ENCODE measurements at places on chromosomes 1 and 21. TPM values are rescaled to one million over a fixed set of nuclear protein-coding genes. Genes with fewer than 3 reads are reported as not detected.

GRCh38 chr1:86987446-86987845 is 73.0 kb downstream of the HS2ST1 start:
- H3K36me3 ChIP-seq: no peaks in the 10 kb centered on the region
- no peak for DNase-seq
- H3K27ac ChIP-seq: no peak overlapping the region
- peaks cover 8% of the 10 kb centered on the region for H3K4me1 ChIP-seq
- no peaks in the 10 kb centered on the region for H3K27me3 ChIP-seq
- no peak overlapping the region for H3K4me3 ChIP-seq

DNA sequence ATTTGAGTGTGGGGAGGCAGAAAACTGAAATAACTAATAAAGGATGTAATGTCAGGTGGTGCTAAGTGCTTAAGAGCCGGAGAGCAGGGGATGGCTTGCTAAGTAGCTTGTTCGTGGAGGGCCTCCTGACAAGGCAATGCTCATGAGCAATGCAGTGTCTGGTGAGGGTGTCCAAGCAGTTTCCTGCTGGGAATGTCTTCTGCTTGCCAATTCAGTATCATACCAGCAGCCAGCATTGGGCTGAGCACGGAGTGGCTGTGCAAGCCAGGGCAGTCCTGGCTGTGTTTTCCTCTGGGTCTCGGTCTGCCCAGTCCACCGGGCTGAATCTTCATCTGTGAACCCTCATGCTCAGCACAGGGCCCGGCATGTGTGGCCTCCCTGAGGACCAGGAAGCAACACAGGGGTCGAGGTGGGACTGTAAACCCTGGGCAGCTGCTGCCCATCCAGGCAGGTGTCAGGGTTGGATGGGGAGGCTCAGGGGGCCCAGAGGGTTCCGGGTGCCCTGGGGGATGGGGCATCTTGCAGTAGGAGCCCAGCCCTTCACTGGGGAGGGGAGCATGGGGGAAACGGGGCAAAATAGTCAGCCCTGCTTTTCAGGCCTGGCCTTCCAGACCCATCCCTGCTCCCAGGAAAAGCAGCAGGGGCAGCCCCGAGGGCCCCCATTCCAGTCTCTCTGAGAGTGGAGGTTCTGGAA is 27.5 kb downstream of the EDN2 start:
- no peak overlapping the region for H3K27ac ChIP-seq
- H3K4me3 ChIP-seq: no peak overlapping the region
- no peaks in the 10 kb centered on the region for H3K27me3 ChIP-seq

DNA sequence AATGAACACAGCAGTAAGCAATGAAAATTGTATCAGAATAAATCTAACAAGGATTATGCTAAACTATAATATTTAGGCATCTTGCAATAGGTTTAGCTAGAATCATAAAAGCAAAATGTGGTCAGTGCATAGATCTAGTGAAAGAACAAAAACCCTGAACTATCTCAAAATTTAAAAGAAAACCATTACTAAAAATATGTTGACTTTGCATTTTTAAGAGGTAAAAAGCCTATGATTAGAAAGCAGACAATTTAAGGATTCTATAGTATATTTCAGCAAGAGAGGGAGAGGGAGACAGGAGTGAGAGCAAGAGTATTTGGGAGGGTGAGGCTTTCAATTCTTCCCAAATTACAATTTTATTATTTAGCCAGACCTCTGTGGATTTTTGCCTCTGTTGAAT is 219.4 kb downstream of the TTLL7 start:
- peaks cover 17% of the 10 kb centered on the region for H3K4me1 ChIP-seq
- no peak overlapping the region for H3K4me3 ChIP-seq
- no peak for DNase-seq
- H3K27ac ChIP-seq: no peak overlapping the region

DNA sequence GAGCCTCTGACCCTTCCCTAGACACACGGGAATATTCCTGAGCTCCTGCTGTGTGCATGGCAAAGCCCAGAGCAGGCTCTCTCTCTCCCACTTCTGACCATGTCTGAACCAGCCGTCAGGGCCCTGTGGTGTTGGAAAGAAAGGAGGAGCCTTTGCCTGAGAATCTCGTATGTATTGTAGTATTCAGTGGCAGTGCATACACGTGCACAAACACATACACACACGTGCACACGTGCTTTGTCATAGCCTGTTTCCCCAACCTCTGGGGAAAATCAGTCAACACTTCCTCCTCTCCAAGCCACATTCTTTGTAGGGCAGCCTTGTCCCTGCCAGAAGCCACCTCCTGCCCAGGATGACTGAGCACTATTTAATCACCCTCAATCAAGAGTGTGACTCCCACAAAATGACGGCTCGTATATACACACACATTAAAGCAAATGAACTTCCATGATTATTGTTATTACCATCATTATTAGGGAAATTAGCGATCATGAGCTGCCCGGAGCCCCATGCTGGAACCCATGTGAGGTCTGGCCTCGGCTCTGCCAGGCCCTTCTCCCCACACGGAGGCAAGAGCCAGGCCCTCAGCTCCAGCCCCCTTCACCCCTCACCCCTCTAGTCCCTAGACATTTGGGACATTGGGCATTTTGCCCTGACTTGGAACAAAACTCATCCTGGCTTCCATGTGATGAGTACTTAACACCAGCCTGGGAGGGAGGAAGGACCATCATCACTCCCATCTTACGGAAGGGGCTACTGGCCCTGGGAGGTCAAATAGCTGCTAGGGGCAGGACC is 331.9 kb downstream of the NPHP4 start:
- no peak for DNase-seq
- no peak overlapping the region for H3K27ac ChIP-seq
- no peak overlapping the region for H3K4me3 ChIP-seq

- no peak for DNase-seq
- H3K4me3 ChIP-seq: no peak overlapping the region
- no peak overlapping the region for H3K27ac ChIP-seq
- H3K27me3 ChIP-seq: no peaks in the 10 kb centered on the region
Observed at GRCh38 chr1:118340928-118341910, 156.2 kb upstream of the SPAG17 start.

GRCh38 chr1:226409392-226409791 is 1.5 kb upstream of the PARP1 start:
- no peak overlapping the region for H3K4me3 ChIP-seq
- H3K4me1 ChIP-seq: peaks cover 7% of the 10 kb centered on the region
- no peak overlapping the region for H3K27ac ChIP-seq
- H3K27me3 ChIP-seq: no peaks in the 10 kb centered on the region
- no peaks in the 10 kb centered on the region for H3K36me3 ChIP-seq

DNA sequence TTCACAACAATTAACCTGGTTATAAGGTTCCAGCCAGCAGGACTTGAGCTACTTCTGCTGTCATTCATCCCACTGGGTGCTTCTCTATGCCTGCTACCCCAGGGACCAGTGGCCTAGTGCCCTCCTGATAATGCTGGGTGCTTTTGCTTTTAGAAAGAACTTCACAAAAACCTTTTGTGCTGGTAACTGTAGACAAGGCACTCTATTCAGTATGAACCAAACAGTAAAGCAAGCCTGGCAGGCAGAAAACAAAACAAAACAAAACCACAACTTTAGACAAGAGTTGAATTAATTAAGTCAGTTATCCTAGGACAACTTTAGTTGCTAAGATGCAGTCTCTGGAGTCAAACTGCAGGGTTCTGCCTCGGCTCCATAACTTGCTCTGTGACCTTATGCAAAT is 61.9 kb upstream of the ADGRL2 start:
- DNase-seq: no peak
- H3K27me3 ChIP-seq: no peaks in the 10 kb centered on the region
- H3K4me1 ChIP-seq: no peaks in the 10 kb centered on the region

DNA sequence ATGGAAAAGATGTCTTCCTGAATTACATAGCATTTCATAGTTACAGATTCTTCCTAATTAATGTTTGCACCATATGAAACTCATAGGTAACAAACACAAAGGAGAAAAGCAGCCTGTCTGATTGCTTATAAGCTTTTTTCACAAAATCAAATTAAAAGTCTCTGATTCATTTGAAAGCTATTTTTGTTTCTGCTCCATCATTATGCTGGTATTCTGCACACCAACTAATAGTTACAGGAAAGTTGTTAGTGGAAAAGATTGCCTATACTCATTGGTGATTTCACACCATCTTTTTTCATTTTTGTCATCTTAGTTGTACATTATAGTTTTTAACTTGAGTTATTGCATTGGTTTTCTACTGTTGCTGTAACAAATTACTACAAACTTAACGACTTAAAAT is 70.0 kb downstream of the PRKAA2 start:
- peaks cover 5% of the 10 kb centered on the region for H3K36me3 ChIP-seq
- H3K4me3 ChIP-seq: no peak overlapping the region
- no peaks in the 10 kb centered on the region for H3K4me1 ChIP-seq
- DNase-seq: no peak

GRCh38 chr1:180143359-180143758 is 11.3 kb upstream of the QSOX1 start:
- no peak overlapping the region for H3K27ac ChIP-seq
- no peaks in the 10 kb centered on the region for H3K36me3 ChIP-seq
- no peak overlapping the region for H3K4me3 ChIP-seq
- no peak for DNase-seq
- H3K4me1 ChIP-seq: no peaks in the 10 kb centered on the region
- no peaks in the 10 kb centered on the region for H3K27me3 ChIP-seq

- no peak overlapping the region for H3K27ac ChIP-seq
- no peaks in the 10 kb centered on the region for H3K36me3 ChIP-seq
- no peaks in the 10 kb centered on the region for H3K4me1 ChIP-seq
- DNase-seq: no peak
- H3K4me3 ChIP-seq: no peak overlapping the region
Observed at GRCh38 chr1:3393987-3394920, 60.2 kb upstream of the ARHGEF16 start.

DNA sequence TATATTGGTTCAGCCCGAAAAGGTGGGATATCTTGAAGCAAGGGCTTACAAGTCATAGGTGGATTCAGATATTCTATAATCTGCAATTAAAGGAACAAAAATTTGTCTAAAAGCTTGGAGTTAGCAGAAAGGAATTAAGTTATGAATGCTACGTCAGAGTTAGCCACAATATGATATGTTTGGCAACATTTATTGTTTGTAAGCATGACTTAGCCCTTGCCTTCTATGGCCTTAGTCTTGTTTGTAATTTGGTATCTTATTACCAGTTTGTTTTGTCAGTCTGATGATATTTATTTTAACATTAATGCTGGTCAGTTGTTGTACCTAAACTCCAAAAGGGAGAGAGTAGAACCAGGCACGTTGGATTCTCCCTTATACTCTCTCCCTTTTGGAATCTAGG is 43.1 kb upstream of the SUCO start:
- DNase-seq: no peak
- H3K27ac ChIP-seq: no peak overlapping the region
- H3K4me1 ChIP-seq: no peaks in the 10 kb centered on the region
- H3K4me3 ChIP-seq: no peak overlapping the region
- no peaks in the 10 kb centered on the region for H3K36me3 ChIP-seq

GRCh38 chr1:31785947-31786290 is 21.8 kb upstream of the ADGRB2 start:
- H3K4me1 ChIP-seq: peaks cover 12% of the 10 kb centered on the region
- no peak overlapping the region for H3K27ac ChIP-seq
- H3K4me3 ChIP-seq: no peak overlapping the region
- no peak for DNase-seq

GRCh38 chr1:113935970-113936369 is 6.8 kb downstream of the HIPK1 start:
- H3K36me3 ChIP-seq: no peaks in the 10 kb centered on the region
- H3K4me1 ChIP-seq: peaks cover 43% of the 10 kb centered on the region
- no peak overlapping the region for H3K4me3 ChIP-seq

DNA sequence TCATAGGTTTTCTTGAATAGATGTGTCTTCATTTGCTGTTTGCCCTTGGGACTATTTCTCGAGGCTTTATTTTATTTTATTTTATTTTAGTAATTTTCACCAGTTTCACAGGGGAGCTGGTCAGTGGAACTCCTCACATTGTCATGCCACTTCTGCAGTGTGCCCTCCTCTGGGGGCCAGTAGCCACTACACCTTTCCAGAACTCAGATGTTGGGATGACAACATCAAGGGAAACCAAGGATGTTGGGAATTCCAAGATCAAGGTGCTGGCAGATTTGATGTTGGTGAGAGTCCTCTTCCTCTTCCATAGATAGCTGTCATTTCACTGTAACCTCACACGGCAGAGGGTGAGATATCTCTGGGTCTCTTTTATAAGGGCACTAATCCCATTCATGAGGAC is 35.5 kb downstream of the SLC26A9 start:
- no peak for DNase-seq
- no peak overlapping the region for H3K4me3 ChIP-seq
- H3K4me1 ChIP-seq: no peaks in the 10 kb centered on the region
- H3K27ac ChIP-seq: no peak overlapping the region

DNA sequence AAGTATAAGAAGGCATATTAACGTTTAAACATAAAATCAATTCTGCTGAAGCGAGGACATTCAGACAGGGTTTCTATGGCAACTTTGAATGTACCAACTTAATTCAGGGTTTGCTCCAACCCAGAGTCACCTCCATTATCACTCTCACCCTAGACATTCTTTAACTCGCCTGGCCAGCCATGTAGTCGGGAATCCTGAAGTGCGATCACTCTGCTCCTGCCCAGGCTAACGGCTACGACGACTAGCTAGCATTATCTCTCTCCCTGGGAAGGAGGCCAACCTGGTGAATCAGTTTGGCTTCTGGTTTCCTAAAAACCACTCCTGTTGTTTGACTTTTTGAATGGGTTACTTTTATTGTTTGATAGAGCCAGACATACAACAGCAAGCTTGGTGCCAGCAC is 38.9 kb upstream of the ZBTB18 start:
- no peaks in the 10 kb centered on the region for H3K4me1 ChIP-seq
- H3K27me3 ChIP-seq: no peaks in the 10 kb centered on the region
- no peaks in the 10 kb centered on the region for H3K36me3 ChIP-seq
- no peak for DNase-seq

- H3K36me3 ChIP-seq: no peaks in the 10 kb centered on the region
- DNase-seq: no peak
- H3K27ac ChIP-seq: no peak overlapping the region
Observed at GRCh38 chr1:108572182-108572581, 12.3 kb downstream of the EEIG2 start.

- H3K27me3 ChIP-seq: no peaks in the 10 kb centered on the region
- peaks cover 12% of the 10 kb centered on the region for H3K36me3 ChIP-seq
- H3K27ac ChIP-seq: no peak overlapping the region
- H3K4me3 ChIP-seq: no peak overlapping the region
- no peaks in the 10 kb centered on the region for H3K4me1 ChIP-seq
Observed at GRCh38 chr1:151984313-151984956, 9.2 kb downstream of the S100A10 start.

C1QA gene
- polyA plus RNA-seq: 243 TPM

THBS3 gene
- polyA plus RNA-seq: 3.1 TPM

ACKR1 gene
- 0.48 TPM for polyA plus RNA-seq

OSCP1 gene
- polyA plus RNA-seq: 1.1 TPM

CELA3A gene
- polyA plus RNA-seq: 0.06 TPM

SDF4 gene
- 59.3 TPM for polyA plus RNA-seq

PWP2 gene
- polyA plus RNA-seq: 0.66 TPM

GABRD gene
- polyA plus RNA-seq: 0.29 TPM

NMNAT1 gene
- polyA plus RNA-seq: 5.2 TPM

AVPR1B gene
- not detected for polyA plus RNA-seq

CLIC6 gene
- polyA plus RNA-seq: 0.08 TPM

SYCP1 gene
- polyA plus RNA-seq: not detected

S100A9 gene
- 35.0 TPM for polyA plus RNA-seq
